ENCODE measurements at places on chromosomes 4 and X.

GRCh38 chrX:50627696-50628095 lies 157.1 kb upstream of the DGKK start:
- no peak for DNase-seq

DNA sequence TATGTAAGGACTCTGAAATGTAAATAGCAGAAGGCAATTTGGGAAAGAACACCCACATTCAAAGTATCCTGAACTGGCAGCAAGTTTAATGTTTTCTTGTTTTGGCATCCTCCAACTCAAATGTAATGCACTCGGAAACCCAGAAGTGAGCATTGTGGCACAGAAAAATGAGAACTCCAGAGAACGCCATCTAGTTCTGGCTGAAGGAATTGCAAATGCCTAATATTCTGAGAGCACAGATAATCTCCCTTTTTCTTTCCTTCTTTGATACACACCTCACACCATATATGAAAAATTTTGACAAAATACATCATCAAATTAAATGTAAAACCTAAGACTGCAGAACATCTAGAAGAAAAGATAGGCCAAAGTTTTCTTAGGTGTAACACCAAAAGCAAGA lies 52.1 kb downstream of the PWWP3B start:
- DNase-seq = no peak

GRCh38 chr4:7650606-7651385 lies 216.1 kb upstream of the PSAPL1 start:
- DNase-seq = no peak

DNA sequence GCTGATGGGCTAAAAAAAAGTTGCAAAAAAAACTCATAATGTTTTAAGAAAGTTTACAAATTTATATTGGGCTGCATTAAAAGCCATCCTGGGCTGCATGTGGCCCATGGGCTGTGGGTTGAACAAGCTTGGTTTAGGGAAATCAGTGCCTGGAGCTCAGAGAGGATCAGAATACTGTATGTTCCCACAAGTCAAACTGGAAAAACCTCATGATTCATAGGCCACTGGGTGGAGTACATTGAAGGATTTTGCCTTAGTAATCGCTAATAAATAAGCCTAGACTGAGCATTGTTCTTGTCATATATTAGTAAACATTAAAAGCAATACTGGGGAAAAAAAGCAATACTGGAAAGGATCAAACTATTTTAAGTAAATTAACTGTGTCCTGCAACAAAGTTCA lies 246.3 kb upstream of the TAPT1 start:
- DNase-seq = no peak

DNA sequence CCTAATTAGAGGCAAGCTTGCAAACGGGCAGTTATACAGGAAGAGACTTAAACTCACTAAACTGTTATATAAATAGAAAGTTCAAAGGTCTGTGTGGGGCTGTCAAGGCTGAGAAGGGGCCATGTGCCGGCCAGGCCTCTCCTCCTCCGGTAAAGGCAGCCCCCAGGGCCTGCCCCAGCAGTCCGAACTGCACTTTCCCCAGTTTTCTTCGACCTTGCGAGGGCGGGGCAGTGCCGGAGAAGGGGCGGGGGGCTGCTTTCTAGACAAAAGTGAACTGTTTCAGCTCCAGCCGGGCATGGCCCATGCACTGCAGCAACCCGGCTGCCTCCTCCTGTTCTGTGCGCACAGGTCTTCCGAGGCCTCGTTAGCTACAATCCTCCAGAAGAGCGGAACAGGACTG lies 4.1 kb downstream of the AFF2 start:
- no peak for DNase-seq

DNA sequence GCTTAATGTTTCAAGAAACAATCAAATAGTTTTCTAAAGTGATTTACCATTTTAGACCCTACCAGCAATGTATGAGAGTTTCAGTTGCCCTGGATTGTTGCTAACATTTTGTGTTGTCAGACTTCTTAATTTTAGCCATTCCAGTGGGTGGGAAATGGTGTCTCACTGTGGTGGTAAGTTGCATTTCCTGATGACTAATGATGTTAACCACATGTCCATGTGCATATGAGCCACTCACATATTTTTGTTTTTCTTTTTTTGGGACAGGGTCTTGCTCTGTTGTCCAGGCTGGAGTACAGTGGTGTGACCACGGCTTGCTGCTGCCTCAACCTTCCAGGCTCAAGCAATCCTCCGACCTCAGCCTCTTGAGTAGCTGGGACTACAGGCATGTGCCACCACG lies 48.3 kb downstream of the MED28 start:
- no peak for DNase-seq

- DNase-seq = no peak
These were observed 20.6 kb downstream of the SCD5 start for GRCh38 chr4:82777857-82778525.

- DNase-seq = no peak
These were observed 107.0 kb downstream of the DDIT4L start for GRCh38 chr4:100083289-100083688.

GRCh38 chr4:19324184-19324583 lies 927.5 kb upstream of the SLIT2 start:
- no peak for DNase-seq

DNA sequence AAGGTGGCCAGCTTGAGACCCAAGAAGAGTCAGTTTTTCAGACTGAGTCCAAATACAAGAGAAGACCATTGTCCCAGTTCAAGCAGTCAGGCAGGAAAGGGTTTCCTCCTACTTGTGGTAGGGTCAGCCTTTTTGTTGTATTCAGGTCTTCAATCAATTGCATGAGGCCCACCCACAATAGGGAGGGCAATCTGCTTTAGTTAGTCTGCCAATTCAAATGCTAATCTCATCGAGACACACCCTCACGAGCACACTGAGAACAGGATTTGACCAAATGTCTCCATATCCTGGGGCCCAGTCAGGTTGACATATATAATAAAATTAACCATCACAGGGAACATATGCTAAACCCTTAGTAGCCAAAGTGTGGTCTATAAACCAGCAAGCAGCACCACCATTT lies 75.3 kb upstream of the FRMPD3 start:
- DNase-seq = no peak

GRCh38 chr4:67746797-67747495 lies 7.2 kb downstream of the GNRHR start:
- DNase-seq = no peak

- no peak for DNase-seq
These were observed 444.9 kb downstream of the RAPGEF2 start for GRCh38 chr4:159547645-159548308.

DNA sequence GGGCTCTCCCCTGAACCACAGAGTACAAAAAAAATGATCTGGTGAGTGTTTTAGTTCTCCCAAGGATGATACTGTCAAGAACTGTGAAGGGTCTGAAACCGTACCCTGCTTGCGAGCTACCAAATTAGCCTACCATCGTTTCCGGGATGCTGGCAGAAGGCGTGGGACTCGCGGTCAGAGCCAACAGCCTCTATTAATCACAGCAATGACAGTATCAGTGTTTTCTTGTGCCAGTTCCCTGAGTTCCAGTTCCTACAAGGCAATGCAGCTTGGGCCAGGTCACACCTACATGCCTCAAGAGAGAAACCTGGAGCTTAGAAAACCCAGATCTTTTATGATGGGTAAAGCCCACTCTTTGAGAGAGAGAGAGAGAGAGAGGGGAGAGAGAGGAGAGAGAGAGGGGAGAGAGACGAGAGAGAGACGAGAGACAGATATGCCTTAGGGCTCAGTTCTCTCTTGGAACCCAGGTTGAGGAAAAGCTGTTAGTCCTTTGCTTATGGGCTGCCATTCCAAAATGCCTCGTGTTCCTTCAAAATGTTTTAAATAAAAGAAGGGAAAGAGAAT lies 327.8 kb downstream of the ARHGAP10 start:
- peak; percentile 43 for DNase-seq

- no peak for DNase-seq
These were observed 3.1 kb downstream of the FGFRL1 start for GRCh38 chr4:1014291-1015167.

- DNase-seq = no peak
These were observed 166.1 kb downstream of the STK32B start for GRCh38 chr4:5217421-5217820.

GRCh38 chr4:161247831-161248230 lies 916.0 kb downstream of the FSTL5 start:
- no peak for DNase-seq

GRCh38 chr4:162282684-162283083 lies 118.9 kb upstream of the FSTL5 start:
- DNase-seq = no peak

DNA sequence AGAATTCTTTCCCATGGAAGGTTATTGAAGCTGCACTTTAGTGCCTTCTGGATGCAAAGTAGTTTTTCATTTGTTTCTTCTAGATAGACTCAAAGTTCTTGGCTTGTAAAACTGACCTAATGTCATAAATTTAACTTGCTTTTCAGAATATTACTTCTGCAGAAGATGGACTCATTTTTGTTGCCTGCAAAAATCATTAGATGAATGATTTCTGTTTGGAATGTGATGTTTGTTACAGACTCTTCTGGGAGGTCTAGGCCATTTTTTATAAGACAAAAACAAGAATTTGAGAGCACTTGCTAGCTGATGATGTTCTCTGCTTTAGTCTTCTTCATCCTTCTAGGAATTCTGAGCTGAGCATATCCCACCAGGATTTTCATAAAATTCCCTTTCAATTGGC lies 308.6 kb upstream of the GIMD1 start:
- no peak for DNase-seq

DNA sequence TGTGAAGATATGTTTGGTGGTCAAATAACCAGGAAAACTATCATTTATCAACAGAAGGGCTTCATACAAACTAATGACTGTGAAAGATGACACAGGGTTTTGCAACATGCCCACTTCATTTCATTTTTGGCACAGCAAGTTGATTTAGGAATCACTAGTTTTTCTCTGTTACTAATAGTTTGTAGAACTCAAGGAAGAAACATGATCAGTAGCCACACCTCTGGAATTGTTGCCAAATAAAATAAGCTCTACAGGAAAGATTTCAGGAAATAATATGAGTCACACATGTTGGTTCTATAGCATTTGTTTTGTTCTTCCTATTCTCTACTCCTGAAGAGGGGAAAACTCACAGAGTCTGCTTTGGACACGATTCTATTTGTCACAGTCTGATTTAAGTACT lies 255.4 kb downstream of the TLL1 start:
- no peak for DNase-seq

GRCh38 chr4:10872833-10873517 lies 188.4 kb upstream of the CLNK start:
- no peak for DNase-seq

- no peak for DNase-seq
These were observed 25.8 kb downstream of the NPY2R start for GRCh38 chr4:155234206-155234605.

DNA sequence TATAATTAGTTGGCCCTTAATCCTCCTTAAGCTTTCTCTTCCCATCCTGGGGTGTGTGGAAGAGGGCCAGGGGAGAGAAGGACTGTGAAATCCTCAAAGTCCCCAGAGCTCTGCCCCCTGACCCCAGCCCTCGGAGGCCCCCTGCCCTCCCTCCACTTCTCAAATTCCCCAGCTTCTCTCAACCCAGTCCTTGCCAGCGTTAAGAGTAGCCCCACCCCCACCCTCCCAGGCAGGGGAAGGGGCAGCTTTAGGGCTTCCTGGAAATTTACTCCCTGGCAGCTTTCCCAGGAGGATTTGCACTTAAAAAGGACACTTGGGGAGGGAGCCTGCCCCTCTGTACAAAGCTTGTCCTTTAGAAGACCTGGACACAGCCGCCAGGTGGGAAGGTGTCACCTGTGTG lies 11.8 kb upstream of the CD40LG start:
- DNase-seq = no peak

- DNase-seq = no peak
These were observed 342.9 kb upstream of the ADGRL3 start for GRCh38 chr4:60857130-60857753.

DNA sequence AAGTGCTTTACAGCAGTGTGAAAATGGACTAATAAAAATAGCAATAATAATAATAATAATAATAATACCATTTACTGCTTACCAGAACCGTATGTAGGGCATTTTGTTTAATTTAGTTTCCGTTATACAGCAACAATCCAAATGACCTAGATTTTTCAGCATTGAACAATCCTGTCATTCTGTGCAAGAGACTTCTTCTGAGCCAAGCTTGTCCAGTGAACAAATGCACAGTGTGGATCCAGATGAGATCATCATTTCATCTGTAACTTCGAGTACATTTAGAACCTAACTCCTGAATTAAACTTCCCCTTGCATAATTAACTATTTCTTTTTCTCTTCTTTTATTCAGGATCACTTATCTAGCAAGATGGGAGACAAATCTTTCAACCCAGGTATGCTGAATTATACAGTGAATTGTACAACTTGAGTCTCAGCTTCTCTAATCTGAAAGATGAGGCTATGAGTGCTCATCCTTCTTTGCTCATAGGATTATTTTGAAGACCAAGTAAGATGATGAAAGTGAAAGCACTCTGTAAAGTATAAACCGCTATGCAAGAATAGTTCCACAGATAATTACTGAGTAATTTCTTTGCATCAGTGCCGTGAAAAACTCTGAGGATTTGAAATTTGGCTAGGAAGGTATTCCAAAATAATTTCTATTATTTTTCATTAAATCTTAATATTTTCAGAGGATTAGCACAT lies 6.6 kb downstream of the CLNK start:
- DNase-seq = no peak

DNA sequence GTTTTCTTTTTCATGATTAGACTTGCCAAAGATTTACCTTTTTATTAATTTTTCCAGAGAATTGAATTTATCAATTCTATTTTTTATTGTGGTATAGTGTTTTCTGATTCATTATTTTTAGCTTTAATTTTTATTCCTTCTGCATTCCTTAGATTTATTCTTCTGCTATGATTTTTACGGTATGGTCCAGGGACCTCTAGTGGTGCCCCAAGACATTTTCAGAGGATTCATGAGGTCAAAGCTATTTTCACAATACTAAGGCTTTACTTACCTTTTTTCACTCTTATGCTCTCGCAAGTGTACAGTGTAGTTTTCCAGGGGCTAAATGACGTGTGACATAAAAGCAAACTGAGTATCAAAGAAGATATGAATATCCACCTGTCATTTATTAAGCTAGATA lies 8.0 kb downstream of the RADX start:
- no peak for DNase-seq

Measured in left ventricle myocardium inferior (tissue), 1 donor.